Vagina (tissue), 2 donors: ENCODE measurements at places on chromosomes 3 and 15. TPM values are rescaled to one million over a fixed set of nuclear protein-coding genes. Genes with fewer than 3 reads are reported as not detected.

ITIH1 gene
- 0.98 TPM for total RNA-seq

RLBP1 gene
- total RNA-seq = not detected

- DNase-seq = no peak
These were observed 248.8 kb upstream of the GRM7 start for GRCh38 chr3:6612034-6612616.

DNA sequence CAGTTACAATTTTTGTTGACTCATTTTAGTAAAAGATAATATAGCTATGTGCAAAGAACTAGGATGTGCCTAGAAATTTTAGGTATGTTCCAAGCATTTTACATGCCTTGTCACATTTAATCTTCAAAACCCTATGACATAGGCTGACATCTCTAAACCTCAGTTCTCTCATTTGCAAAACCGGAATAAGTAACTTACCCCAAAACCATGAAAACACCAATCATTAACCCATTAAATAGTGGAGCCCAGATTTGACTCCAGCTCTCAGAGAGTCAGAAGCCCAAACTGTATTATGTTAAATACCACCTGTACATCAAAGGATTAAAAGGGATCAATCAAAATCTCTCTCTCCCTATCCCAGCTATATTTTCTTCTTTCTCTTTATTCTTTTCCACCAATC, 36.6 kb downstream of the GSK3B start:
- no peak for DNase-seq

DNA sequence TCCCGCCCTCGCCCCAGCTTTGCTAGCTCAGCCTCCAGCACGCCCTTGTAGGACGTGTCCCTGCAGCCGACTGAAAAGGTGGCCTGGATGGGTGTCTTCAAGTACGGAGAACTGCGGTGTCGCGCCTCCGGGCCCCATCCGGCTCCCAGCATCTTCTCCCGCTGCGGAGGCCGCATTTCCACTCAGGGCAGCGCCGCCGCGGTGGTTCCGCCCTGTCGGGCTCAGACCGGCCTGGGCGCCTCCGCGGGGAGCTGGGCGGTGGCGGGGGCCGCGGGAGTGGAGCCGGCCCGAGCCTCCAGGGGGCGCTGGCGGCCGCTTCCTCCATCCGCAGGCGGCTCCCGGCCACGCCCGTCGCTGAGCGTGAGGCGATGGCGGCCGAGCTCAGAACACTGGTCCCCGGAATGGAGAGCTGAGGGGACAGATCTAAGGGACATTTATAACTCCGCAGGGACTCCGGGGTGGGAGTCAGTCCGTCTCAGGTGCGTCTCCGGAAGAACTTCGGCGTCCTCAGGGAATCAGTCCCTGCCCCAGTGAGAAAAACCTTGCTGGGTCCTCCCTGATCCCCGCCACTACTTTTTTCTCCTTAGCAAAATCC, 13.6 kb upstream of the SMCO1 start:
- no peak for DNase-seq

- no peak for DNase-seq
These were observed 25.6 kb downstream of the IQCH start for GRCh38 chr15:67280217-67280616.
